Left ventricle myocardium inferior (tissue), 1 donor: ENCODE measurements at places on chromosomes 2 and 18. TPM values are rescaled to one million over a fixed set of nuclear protein-coding genes. Genes with fewer than 3 reads are reported as not detected.

The HOXD1 gene
- not detected for total RNA-seq

DNA sequence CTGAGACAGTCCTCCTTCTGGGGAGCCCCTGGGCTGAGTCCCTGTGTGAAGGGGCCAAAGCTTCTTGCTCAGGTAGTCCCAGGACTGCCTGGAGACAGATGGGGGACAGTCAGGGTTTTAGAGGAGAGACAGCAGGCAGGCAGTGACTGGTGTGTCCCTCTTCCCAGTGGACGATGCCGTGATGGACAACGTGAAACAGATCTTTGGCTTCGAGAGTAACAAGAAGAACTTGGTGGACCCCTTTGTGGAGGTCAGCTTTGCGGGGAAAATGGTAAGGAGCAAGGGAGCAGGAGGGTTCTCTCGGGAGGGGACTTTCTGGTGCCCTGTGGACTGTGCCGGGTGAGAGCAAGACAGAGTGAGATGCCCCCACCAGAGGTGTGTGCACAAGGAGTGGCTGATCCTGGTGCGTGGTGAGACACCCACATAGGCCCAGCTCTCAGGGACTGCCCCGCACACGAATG is 74.8 kb downstream of the DYSF start:
- no peak for DNase-seq

- peak; percentile 39 for DNase-seq
Measured at GRCh38 chr2:100786297-100786658, 33.7 kb upstream of the NPAS2 start.

The XIRP2 gene
- 364 TPM for total RNA-seq

The LIPG gene
- total RNA-seq, result not detected

- no peak for DNase-seq
Measured at GRCh38 chr2:240725266-240725665, 33.6 kb downstream of the AQP12A start.

The RAD51AP2 gene
- total RNA-seq, result 0.14 TPM

DNA sequence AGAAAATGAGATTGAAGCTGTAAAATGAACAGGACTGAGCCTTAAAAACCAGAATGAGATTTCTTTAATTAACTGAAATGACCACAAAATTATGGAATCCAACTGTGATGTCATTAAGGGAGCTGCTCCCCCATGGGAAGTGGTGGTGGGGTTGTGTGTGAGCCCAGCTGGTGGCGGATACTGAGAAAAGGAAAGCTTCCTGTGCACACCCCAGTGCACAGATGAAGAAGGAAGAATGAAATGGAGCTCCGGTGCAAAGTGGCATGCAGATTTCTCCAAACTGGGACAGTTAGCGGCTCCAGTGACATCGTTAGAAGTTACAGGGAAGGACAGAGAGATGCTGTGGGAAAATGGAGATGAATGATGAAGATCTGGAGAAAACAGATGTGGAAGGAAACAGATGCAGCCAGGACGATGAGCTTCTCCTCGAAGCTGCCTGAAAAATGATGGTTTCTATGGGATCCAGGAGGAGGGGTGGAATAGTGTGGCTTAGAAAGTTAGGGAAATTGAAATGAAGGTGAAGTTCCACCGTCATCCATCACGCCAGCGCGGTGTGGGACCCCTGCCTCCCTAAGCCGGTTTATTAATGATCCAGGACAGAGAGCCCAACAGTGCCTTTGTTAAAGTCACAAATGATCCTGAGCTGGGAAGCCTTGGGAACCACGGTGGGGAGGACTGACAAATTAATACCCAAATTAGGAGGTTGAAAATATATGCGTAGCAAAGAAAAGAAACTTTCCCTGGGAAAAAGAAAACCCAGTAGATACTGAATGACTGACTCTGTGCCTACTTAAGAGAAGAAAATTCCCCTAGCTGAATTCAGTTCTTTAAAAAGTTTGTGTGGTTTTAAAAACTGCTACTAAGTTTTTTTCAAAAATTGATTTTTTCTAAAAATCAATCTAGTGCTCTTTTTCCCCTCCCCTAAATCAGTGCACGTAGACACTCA is 77.2 kb downstream of the TSN start:
- peak; percentile 23 for DNase-seq

The CD8B2 gene
- total RNA-seq, result not detected

The IL1R2 gene
- 0.96 TPM for total RNA-seq

DNA sequence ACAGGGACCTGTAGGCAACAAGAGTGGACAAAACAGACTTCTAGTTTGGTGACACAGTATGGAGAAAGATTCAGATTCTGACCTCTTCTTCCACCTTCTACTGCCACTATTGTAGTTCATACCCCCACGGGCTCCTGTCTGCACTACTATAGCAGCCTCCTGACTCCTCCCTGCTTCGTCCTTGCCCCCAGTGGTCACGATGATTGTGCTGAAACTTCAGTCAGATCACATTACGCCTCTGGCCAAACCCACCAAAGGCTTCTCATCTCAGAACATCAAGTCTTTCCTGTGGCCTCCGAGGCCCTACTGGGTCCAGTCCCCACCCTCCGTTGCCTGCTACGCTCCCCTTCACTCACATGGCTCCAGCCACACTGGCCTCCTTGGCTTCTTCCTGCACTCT is 147.6 kb downstream of the CYP26B1 start:
- DNase-seq, result no peak

DNA sequence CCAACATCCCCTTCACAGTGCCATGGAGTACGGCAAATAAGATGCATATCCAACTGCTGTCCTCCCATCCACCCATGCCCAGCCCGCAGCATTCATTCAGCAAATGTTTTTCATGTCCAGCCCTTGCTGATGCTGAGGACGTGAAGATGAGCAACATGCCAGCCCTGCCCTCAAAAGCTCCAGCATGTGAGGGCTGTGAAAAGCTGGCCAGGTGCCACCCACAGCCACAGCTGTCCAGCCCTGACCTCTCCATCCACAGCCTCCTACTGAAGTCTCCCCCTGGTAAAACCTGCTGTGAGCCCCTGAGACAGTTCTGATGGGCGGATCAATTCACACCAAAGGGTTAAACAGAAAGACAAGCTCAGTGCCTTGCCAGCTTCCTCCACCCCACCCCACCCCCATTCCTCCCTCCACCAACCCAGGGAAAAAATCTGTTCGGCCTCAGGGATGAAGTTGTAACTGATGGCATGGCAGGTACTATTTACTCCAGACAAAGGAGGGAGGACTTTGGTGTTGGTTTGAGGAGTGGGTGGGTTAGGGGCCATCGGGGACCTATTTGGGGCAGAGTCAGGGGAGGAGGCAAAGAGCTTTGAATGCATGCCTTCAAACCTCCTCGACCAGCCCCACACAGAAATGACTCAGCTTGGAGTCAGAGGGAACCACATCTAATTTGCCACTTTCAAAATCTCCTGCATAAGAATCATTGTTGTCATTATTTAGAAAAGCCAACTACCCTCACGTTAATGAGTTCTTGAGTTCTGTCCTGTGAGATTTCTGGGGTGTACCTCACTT is 4.3 kb downstream of the ZBTB7C start:
- no peak for DNase-seq

DNA sequence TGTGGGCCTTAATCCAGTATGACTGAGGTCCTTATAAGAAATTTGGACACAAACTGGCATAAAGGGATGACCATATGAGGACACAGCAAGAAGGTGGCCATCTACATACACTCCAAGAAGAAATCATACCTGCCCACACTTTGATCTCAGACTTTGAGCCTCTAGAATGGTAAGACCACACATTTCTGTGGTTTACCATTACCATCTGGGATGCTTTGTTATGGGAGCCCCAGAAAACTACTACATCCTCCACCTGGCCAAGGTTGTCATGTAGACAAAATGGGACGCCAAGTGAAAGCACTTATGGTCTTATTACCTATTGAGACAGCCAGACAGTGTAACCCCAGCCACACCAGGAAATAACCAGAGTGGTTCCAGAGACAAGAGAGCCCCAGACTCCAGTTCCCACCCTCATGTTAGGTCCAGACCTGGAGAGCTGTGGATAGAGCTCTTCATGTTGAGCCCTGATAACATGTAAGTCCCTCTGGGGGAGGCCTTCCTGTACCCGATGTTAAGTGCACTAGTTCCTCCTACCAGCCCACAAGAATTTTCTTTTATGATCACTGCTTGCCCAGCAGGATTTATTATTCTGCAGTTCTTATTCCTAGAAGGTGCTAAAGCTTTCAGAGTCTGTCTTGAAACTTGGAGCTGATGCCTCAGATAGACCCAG is 4.6 kb upstream of the ADD2 start:
- no peak for DNase-seq

DNA sequence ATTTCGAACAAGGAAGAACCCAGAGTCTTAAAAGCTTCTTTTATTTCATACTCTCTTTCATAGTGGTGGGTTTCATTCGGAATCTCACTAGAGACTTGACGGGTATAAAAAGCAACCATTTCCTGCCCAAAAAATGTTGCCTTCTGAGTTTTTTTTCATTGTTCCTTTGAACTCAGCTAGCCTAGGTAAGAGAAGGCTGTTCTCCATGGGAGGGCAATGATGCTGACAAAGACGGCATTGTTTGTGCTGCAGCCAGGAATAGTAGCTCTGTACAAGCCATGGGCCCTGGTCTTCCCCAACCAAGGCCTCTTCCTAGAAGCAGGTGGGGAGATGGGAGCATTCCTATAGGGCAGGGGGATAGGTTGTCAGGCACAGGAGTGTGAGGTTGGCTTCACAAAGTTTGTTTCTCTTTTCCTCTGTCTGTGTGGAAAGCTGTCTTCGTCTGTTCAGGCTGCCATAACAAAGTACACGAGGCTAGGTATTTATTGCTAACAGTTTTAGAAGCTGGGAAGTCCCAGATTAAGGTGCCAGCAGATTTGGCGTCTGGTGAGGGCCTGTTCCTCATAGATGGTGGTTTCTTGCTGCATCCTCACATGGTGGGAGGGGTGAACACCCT is 405.1 kb downstream of the NBAS start:
- no peak for DNase-seq

DNA sequence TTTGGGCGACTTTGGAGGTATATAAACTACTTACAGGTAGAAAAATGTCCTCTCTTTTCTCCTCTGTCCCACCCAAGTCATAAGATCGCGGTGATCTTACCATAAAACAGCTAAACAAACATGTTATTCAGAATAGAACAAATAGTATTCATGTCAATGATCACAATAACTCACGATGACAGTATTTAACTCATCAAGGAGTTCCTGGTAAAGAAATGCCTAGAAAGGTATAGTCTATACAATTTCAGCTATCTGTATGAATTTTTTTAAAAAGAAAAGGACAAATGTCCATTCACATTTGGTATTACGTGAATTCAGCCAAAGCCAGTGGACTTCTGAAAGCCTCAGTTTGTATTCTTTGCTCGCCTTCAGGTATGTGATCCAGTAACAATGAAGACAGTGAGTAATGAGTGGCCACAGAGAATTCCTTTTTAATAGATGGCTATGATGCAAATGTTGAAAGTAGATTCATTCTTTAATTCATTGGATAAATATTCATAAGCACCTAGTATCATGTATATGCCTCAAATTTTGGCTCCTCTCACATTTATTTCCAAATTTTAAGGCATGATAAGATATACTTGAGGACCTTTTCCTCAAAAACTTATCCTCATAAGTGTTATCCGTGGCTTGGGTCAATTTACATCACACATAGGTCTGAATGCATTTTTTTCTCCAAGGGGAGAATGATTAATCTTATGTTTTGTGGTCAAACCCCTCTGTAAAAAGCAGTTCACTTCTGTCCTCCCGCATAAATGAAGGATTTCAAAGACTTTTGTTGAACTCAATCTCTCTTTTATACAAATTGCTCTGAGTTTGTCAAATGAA is 20.3 kb downstream of the ABCB11 start:
- DNase-seq, result no peak

The TNFAIP6 gene
- 2.9 TPM for total RNA-seq

- DNase-seq, result no peak
Measured at GRCh38 chr2:133569286-133569830, 1.1 kb upstream of the NCKAP5 start.

DNA sequence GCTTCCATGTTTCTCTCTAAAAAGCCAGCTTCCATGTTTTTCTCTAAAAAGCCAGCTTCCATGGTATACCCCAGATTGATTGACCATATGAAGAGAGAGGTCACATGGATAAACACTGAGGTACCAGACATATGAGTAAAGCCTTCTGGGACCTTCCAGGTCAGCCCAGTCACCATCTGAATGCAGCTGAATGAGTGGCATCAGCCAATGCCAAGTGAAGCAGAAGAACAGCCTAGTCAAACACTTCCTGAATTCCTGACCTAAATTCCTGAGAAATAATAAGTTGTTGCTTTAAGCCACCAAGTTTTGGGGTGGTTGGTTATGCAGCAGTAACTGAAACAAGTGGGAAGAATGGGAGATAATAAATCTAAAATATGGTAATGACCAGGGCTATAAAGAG is 5.7 kb upstream of the ALS2 start:
- no peak for DNase-seq

The STEAP3 gene
- 7.1 TPM for total RNA-seq

The MC5R gene
- total RNA-seq, result not detected
